ENCODE measurements at places on chromosomes 12 and 14.

- peak; percentile 34 for DNase-seq
These were observed 41.3 kb downstream of the CCNK start for GRCh38 chr14:99522457-99522891.

DNA sequence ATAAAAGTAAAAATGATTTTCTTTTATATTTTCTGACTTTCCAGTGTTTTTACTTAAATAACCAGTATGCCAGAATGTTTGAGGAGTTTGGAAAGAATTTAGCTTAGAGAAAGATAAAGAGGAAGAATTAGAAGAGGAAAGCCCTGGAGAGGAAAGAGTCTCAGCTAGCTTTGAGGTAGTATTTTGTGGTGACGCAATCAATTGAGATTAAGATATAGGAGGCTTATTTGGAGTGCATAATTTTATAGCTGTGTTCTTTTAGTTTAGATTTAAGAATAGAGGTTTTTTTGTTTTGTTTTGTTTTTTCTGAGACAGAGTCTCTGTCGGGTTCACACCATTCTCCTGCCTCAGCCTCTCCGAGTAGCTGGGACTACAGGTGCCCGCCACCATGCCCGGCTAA, 18.1 kb downstream of the CLEC2B start:
- DNase-seq, result no peak

- DNase-seq, result no peak
These were observed at the start of gene WIF1 for GRCh38 chr12:65121049-65121955. TSS of gene WIF1 (minus strand) at chr12:65121305. CDS start at chr12:65121191, 114 bp downstream.

- DNase-seq, result no peak
These were observed 171.2 kb downstream of the ERC1 start for GRCh38 chr12:1162081-1162760.

- peak; percentile 46 for DNase-seq
These were observed 17.5 kb downstream of the CAMKK2 start for GRCh38 chr12:121279071-121279375.

- no peak for DNase-seq
These were observed 49.0 kb downstream of the TSPAN11 start for GRCh38 chr12:30975581-30975980.

- DNase-seq, result no peak
These were observed 5.0 kb upstream of the CHGA start for GRCh38 chr14:92917956-92918355.

GRCh38 chr12:52953181-52953841, 4.4 kb downstream of the KRT18 start:
- no peak for DNase-seq

DNA sequence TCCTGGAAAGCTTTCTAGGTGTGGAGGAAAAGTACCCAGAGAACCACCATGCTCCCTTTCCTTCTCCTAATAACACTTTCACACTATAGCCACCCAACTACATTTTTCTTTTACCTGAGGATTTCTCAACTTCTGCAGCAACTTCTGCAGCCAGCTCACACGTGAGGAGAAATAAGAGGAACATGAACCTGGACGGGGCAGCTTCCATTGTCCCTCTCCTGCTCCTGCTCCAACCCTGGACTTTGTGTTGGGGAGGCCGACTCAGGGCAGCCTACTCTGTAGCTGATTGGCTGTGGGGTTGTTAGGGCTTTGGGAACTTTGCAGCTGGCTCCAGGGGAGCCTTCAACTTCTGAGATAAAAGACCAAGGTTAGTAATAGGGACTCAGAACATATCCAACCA, at the start of gene ERP27:
Gene ERP27 (minus strand): TSS at position 237 of the 400 bp plus-strand sequence. CDS start 29 bp downstream, at position 208.
- DNase-seq, result no peak

DNA sequence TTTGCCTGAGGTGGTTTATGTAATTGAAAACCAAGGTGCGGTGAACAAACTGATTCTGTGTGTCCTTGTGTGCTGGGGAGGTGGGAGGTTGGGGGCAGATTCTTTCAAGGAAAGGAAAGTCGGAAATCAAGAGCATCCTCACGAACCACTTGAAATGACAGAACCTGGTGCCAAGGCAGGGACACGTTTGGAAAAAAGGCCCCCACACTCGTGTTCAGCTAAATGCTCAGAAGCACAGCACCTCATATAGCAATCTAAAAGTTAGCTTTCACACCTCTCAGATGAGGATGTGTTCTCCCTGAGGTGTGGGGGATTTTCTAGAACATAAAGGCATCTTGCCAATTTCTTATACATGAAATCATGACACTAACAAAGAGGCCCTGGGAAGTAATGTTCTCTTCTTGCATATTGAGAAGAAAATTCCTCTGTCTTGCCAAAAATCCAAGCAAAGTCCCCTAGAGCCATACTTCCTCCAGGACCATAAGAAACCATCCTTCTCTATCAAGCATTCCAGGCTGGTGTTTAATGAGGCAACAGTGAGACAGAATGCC, 119.6 kb downstream of the PLXNC1 start:
- no peak for DNase-seq

DNA sequence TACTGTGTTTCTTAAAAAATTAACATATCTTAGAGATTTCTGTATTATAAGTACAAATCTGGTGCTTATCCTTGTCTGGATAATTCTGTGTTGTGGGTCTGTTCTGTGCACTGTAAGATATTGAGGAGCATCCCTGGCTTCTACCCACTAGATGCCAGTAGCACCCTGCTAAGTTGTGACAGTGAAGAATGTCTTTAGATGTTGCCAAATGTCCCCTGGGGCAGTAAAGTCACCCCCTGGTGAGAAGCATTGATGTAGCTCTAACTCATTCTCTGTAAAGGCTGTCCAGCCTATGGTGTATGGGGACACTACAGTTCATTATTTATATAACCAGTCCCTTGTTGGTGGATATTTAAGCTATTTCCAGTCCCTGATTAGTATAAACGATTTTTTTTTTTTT, 31.4 kb downstream of the MAP1LC3B2 start:
- no peak for DNase-seq

- DNase-seq, result peak; percentile 83
These were observed 113.3 kb downstream of the CALM1 start for GRCh38 chr14:90510159-90510558.

- no peak for DNase-seq
These were observed 9.8 kb downstream of the DHRS1 start for GRCh38 chr14:24289649-24290280.

DNA sequence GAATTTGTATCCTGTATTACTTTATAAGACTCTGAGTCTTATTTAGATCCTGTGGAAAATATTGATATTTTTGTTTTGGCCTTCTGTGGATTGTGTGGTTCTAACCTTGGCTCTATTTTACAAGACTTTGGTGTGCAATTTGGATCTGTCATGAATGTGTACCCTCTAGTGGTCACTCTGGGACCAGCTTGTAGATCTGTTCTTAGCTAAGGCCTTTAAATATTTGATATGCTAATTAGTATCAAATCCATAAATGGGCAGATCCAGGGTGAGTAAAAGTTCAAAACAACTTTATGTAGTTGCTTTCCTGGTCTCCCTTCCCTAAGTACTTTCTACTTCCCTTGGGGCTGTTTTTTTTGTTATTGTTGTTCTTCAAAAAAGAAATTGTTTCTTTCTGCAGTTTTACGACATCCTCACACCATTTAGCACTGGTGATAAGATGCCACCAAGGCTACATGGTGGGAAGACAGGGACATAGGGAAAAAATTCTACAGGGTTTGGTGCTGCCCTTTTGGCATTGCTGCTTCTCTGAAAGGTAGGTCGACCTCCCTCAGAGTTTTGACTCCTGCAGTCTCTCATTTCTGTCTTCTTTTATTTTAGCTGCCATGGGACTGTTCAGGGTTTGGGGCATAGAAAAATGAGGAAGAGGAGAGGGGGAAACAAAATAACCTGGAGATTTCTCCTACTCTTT, 238.5 kb downstream of the GPHN start:
- DNase-seq, result no peak

GRCh38 chr12:53594897-53595615, 31.1 kb downstream of the ATF7 start:
- DNase-seq, result no peak

DNA sequence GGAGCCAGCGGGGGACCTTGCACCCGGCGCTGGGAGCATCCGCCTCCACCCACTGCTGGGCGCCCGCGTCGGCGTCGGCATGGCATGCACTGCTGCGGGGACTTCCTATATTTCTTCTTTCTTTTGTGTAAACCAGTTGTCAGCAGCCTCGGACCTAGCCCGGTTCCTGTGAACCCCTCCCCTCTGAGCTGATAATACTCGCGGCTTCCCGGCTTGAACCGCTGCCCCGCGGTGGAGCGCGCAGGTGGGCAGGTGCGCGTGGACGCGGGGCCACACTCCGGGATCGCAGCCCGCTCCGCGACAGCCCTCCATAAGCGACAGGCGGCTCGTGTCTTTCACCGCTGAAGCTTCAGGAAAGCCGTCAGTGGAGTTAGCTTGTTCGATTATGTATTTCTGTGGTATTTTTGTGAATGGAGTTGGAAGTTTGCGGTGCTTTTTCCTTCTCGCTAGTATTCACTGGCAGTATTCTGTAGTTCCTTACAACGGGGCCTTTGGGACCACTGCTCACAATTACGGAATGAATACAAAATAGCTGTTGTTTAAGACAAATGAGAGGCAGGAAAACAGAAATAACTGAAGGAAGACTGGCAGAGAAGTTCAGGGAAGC, 870 bp downstream of the BMAL2 start:
- DNase-seq, result peak; percentile 23

DNA sequence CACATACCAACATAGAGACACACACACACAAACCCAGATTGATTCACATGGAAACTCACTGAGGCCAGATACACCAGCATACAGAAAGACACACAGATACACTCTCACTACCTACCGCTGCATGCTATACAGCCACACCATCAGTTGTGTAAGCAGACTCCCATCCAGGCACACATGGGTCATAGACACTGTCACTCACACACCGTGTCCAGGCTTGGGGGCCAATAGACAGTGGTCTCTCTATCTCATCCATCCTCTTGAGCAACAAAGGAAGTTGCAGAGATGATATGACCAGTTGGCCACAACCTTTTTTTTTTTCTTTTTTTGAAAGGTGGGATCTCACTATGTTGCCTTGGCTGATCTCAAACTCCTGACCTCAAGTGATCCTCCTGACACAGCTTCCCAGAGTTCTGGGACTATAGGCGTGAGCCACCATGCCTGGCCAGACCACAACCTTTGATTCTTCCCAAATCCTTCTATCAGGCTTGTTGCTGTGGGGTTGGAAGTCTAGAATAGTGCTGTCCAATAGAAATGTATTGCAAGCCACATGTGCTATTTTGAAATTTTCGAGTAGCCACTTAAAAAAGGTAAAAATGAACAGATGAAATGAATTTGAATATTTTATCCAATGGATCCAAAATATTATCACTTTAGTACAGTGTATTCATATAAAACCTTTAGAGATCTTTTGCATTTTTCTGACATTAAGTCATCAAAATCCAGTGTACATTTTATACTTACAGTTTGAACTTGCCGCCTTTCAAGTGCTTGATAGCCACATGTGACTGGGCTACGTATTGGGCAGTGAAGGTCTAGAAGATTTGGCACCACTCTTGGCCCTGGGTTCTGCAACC, 7.4 kb downstream of the LRP1-AS start:
- no peak for DNase-seq

GRCh38 chr12:117743761-117744160, 225.0 kb downstream of the KSR2 start:
- DNase-seq, result no peak

DNA sequence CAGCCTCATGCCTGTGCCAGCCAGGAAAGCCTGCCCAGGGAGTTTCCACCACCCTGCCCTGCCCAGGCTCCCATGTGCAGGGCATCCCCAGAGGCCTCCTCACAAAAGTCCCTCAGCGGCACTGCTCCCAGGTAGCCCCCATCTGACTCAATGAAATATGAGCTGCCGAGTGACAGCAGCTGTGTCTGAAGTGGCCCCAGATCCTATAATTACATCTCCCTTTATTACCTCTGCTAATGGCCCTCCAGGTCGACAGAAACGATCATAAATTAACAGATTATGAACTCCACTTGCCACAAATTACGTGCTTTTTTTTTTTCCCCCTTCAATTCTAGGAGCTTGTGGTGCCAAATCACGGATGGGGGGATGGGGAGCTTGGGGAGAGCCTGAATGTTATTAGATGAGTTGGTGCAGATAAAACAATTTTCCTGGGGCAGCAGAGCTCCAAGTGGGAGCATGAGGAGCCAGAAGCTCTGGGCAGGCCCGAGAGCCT, 110.4 kb downstream of the ESRRB start:
- DNase-seq, result no peak

DNA sequence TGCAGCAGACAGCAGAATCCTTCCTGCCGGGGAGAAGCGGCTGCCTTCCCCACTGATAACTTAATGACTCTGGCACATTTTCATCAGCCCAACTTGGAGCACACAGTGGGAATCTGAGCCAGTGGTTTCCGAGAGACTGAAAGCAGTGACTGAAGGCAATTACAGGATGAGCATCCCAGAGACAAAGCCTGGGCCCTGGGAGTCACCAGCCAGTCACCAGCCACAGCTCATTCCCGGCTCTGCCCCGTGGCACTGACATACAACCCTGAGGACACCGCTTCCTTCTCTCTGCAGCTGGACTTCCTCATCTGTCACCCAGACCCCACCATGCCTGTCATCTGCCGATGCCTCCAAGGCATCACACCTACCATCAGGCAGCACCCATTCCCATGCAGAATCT, 192.3 kb downstream of the DPF3 start:
- DNase-seq, result peak; percentile 34

- DNase-seq, result no peak
These were observed 6.1 kb downstream of the SOS2 start for GRCh38 chr14:50225067-50225973.

DNA sequence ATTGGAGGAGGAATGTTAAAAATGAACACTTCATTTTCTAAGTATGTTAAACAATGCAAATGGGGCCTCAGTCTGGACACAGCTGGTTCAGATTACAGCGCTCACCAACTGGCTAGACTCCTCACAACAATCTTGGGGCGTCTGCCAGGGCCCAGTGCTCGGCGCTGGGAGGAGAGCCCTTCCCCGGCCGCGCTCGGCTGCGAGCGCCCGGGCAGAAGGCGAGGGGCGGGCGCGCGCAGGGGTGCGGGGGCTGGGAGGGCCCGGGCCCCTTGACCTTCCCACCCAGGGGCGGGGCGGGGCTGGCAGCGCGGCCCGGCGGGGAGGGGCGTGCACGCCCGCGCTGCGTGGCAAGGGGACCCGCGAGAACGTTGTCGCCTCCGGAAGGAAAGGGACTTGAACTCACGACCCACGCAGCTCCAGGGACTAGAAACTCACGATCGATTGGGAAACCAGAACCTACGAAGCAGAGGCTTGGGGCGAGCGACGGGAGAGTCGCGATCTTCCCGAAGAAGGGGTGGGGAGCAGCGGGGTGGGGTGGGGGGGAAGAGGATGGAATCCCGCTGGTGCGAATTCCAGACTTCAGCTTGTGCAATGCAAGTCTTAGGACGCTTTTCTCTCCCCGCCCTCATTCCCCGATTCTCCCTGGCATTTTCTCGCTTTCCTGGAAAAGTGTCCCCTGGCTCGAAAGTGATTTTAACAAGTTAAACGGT, at the start of gene FBLN5:
Gene FBLN5 (minus strand): TSS at position 220 of the 710 bp plus-strand sequence. CDS start 465 bp downstream, outside the sequence.
- DNase-seq, result peak; percentile 74
